ENCODE measurements at places on chromosomes 2 and 18. TPM values are rescaled to one million over a fixed set of nuclear protein-coding genes. Genes with fewer than 3 reads are reported as not detected.

The FOXI3 gene
- not detected for total RNA-seq

The ALPP gene
- not detected for total RNA-seq

The TTN gene
- total RNA-seq, result under 0.01 TPM

The GAREM2 gene
- 2.4 TPM for total RNA-seq

The GCA gene
- 3.3 TPM for total RNA-seq

The PAIP2B gene
- 0.59 TPM for total RNA-seq

The LCT gene
- under 0.01 TPM for total RNA-seq

The SIX3 gene
- total RNA-seq, result not detected

The ANKRD62 gene
- total RNA-seq, result not detected
